Germinal center (tissue), 1 donor: ENCODE measurements at places on chromosomes 12 and 14.

GRCh38 chr14:101956179-101956885 lies 8.0 kb upstream of the DYNC1H1 start:
- DNase-seq: no peak

GRCh38 chr12:127539226-127539858 lies 727.6 kb upstream of the TMEM132C start:
- DNase-seq: no peak

DNA sequence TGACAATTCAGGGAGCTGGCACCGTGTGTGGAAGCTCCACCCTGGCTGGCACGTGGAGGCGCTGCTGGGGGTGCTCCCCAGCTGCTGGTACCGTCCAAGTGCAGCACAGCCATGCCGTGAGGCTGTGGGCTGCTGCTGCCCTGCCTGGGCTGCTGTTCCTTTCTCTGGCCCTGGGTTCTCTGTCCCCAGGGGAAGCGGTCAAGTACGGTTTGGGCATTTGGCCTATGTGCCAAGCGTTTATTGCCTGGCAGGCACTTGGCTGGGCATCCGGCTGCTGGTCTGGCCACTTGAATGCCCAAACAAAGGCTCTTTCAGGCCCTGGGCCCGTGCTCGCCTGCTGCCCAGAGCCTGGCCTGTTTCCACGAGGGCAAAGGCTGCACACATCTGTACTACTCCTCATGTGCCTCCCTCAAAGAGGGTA lies 39.6 kb downstream of the RHOF start:
- no peak for DNase-seq

GRCh38 chr14:62689733-62690132 lies 355.5 kb downstream of the KCNH5 start:
- no peak for DNase-seq

- DNase-seq: no peak
Measured at GRCh38 chr12:106179086-106179485, 40.3 kb upstream of the NUAK1 start.

- no peak for DNase-seq
Measured at GRCh38 chr12:16605642-16606116, 283 bp downstream of the LMO3 start.

- DNase-seq: no peak
Measured at GRCh38 chr12:100724071-100724470, 70.5 kb upstream of the ANO4 start.

GRCh38 chr12:2510045-2510444 lies 284.7 kb upstream of the FKBP4 start:
- no peak for DNase-seq

DNA sequence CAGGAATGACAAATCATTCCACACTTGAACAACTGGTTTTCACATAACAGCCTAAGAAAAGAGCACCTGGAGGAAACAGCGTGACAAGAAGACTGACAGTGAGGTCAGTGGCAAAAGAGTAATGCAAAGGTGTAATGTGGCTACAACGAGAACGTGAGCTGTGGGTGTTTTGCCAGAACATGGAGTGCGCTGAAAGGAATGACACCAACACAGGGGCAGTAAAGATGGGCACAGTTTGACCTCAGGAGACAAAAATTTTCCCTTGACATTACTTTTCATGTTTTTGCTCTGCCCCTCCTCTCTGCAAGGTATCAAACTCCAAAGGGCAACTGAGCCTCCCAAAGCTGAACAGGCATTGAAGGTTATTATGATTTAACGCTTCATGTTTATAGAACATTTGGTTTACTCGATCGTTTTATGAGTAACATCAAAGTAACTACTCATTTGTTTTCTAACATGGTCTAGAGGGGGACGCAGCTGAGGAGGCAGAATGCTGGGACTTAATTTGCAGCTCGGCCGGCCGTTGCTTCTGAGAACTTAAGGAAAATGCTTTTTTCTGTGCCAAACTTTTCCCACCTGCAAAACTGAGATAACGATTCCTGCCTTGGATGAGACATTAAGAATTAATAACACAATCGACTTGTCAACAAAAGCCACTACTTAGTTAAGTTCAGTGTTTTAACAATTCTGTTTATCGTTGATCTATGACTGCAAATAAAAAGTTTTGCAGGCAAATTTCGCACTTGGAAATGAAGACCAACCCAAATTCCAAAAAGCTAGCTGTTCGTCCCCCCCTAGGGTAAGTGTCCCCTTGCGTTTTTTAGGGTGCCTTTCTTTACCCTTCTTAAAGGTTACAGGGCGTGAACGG lies 954 bp downstream of the HAUS4 start:
- DNase-seq: no peak

DNA sequence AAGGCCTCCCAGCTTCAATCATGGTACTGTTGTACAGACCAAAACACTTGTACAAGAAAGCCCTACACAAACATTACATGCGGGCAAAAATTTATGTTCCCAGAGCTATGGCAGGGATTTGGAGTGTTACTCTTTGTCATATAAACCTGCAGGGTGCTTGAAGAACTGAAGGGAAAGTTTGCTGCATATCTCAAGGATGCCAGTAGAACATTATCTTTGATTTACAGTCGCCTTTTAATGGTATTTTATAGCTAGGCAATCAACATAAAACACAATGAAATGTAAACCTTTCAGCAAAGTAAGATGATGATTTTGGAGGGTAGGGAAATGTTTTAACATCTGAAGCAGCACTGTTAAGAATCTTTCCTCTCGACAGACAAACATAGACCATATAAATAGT lies 305.6 kb downstream of the KCNH5 start:
- no peak for DNase-seq

DNA sequence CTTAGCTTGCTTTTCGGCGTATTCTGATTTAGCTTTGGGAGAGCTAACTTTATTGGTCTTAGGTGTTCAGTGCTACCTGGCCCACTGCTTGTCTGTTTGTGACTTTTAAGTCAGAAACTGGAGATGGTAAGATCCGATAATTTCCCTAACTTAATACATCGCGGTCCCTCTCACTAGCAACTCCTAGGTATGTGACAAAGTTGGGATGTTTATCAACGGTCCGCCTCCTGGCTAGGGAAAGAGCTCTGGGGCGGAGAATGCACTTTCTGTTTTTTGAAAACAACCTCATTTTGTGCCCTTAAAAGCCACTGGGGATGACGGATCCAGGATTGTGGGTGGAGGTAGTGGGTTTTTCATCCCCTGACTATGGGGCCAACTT lies 1.2 kb downstream of the CDKN1B start:
- no peak for DNase-seq

GRCh38 chr14:94787092-94787491 lies 17.2 kb upstream of the GSC start:
- no peak for DNase-seq

DNA sequence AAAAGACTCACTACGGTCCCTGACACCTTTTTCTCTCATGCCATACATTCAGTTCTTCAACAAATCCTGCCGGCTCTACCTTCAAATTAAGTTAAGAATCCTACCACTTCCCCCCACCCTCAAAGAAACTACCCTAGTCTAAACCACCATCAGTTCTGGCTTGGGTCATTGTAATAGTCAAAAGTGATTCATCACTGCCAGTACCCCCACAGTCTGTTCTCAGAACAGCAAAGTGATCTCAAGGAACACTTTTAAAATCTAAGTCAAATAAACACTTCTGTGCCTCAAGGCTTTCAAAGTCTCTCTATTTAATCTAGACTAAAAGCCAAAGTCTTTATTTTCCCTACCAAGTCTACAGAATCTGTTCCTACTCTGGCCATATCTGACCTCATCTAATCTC lies 12.0 kb upstream of the FAM234B start:
- no peak for DNase-seq

DNA sequence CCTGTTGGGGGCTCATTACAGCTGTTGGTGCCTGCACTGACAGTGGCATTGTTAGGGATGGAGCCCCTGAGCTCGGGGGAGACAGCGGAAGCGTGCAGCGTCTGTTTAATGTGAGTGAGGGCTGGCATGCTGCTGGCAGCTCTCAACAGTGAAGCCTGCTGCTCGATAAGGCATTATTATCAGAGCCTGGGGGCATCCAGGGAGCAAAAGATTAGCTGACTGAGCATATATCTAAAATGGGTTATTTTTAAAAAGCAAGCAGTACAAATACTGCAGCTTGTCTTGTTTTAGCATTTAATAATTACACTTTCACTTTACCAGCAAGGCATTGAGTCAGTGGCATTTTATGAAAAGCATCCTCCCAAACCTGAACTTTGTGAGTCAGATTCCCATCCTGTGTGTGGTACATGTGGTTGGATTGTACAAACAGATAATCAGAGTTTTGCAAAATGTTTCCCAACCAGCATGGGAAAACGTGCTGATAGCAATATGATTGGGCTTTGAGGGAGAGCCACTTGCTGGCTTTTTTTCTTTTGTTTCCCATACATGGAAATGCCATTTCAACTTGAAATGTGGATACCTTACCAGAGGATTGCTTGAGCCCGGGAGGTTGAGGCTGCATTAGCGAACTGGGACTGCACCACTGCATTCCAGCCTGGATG lies 150.8 kb downstream of the PRKCH start:
- peak; percentile 66 for DNase-seq

DNA sequence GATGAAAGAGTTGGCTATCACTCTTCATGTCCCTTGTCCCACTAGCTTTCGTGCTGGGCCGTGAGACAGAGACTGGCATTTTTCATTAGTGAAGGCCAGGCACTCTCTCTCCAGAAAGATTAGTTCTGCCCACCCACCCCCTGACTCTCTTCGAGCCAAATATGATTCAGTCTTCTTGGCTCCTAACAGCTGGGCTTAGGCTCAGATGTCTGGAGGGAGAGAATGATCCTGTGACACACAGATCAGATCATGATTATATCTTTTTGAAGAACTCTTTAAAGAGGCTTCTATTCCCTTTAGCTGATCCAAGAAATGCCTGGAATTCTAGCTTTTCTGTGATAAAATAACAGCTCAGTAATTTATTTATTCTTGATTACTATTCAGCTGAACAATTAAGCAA lies 5.2 kb upstream of the GNG2 start:
- DNase-seq: no peak

DNA sequence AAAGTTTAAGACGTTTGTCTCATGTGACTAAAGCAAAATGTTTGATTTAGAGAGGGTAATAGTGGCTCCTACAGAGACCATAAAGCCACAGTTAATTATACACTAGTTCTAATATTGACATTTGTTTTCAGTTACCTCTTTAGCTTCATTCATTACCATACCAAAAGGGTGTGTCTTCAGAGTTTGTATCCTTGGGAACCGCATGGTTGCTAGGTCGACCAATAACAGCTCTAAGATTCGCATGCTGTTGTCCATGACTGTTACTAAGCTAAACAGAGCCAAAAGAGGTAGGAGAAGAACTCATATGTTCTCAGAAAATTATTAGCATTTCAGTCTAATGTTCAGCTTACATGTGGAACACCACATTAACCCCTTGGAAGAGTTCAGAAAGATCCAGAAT lies 36.2 kb upstream of the ETNK1 start:
- DNase-seq: no peak

- no peak for DNase-seq
Measured at GRCh38 chr12:41419131-41419893, 231.2 kb downstream of the PDZRN4 start.

DNA sequence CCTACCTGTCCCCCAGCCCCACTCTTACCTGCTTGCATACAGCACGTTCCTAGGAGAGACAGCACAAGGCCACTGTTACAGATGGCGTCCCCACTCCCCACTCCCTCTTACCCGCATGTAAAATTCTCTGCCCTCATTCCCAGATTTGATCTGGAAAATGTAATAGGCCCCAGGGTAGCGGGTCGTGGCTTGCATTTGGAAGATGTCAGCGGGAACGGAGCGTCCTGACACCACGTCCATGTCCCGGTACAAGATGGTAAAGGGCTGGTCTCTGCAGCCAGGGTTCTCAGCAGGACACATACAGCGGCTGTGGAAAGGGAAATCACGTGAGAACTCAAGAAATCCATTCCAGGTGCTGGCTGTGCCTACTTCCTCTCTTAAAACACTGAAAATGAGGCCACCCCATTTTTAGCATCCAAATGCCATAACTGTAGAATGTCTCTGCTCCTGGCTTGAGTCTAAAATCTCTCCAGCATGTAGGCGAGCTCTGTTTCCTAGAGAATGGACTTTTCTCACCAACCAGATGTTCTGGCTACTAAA lies 10.1 kb upstream of the TC2N start:
- DNase-seq: no peak

- DNase-seq: no peak
Measured at GRCh38 chr12:128973883-128974681, 120.8 kb downstream of the GLT1D1 start.

- DNase-seq: no peak
Measured at GRCh38 chr12:8087666-8088065, 5.6 kb downstream of the NECAP1 start.

GRCh38 chr12:8996682-8997405 lies 7.5 kb downstream of the KLRG1 start:
- no peak for DNase-seq

- peak; percentile 6 for DNase-seq
Measured at GRCh38 chr14:30751646-30752416, 122.5 kb upstream of the COCH start.

DNA sequence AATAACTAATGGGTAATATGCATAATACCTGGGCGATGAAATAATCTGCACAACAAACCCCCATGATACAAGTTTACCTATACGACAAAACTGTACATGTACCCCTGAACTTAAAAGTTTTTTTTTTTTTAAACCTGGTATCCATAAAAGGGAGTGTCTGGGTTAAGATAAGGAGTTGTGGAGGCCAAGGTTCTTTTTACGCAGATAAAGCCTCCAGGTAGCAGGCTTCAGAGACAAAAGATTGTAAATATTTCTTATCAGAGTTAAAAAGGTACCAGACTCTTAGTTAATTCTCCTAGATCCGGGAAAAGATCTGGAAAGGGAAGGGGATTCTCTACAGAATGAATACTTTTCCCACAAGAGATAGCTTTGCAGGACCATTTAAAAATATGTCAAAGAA lies 259.4 kb upstream of the SSTR1 start:
- no peak for DNase-seq

GRCh38 chr14:56782711-56783110 lies 27.6 kb downstream of the OTX2 start:
- DNase-seq: no peak

- no peak for DNase-seq
Measured at GRCh38 chr14:70585231-70585630, 15.2 kb downstream of the MED6 start.

DNA sequence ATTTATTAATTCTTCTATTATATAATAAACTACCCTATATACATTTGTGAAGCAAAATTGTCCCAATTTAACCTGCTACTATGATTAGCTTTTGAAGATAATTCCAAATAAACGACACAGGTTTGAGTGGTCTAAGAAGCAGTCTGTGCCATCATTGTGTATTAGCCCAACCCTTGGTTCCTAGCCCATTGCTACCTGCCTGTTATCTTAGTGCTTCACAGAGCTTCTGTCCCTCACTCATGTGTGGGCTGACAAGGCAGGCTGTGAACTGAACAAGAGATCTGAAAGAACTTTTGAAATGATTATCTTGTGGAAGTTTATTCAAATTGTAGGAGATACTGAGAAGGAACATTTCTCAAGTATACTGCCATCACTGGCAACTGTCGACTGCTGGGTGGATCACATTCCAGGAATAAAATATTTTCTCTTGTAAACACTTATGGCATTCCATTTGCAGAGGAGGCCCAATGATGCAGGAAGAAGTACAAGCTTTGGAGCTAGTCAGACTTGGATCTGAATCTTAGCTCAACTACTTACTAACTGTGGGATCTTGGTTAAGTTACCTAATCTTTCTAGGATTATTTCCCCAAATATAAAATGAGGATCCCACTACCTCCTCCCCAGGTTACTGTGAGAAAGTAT lies 7.8 kb upstream of the MTERF2 start:
- no peak for DNase-seq
